Effector memory CD8-positive, alpha-beta T cell (primary cell): ENCODE measurements at places on chromosomes 1 and 21.

- DNase-seq, result no peak
Observed at GRCh38 chr1:227685807-227686206, 49.3 kb downstream of the JMJD4 start.

DNA sequence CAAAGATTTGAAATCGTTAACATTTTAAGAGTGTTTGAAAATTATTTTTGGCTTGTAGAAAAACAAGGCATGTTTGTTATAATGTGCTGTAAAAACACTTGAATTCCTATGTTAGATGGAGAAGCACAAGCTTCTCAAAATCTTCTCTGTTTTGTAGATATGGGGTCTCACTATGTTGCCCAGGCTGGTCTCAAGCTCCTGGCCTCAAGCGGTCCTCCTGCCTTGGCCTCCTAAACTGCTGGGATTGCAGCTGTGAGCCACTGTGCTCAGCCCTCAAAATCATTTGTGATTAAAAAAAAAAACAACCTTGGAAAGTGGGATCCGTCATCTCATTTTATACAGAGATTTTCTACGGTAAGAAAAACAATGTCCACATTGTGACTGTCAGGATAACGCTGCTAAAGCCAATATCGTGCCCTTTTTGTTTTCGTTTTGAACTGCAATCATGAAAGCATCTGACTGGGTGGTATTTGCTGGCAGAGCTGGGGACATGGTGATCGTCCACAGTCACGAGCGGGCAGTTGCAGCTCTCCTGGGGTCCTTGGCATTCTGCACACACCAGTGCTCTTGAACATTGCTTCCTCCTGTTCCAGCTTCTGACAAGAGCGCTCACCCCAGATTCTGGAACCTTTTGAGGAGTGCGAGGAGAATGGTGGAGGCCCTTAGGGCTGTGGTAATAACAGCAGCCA, 112.5 kb downstream of the PGBD5 start:
- DNase-seq, result no peak

DNA sequence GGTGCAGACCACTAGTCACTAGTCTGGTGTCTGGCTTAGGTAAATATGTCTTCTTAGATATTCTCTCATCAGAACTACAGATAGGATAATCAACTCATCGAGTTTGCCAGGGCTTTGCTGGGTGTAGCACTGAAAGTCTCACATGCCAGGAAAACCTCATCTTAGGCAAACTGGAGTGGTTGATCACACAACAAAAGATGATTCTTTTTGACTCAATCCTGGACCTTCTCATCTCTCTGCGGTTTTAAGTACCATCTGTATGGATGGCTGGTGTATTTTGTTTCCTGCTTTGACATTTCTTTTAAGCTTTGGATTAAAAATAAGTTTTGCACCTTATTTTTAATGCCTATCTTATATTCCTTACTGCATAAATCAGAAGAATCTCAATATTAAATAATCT, 11.3 kb downstream of the GBP2 start:
- no peak for DNase-seq

DNA sequence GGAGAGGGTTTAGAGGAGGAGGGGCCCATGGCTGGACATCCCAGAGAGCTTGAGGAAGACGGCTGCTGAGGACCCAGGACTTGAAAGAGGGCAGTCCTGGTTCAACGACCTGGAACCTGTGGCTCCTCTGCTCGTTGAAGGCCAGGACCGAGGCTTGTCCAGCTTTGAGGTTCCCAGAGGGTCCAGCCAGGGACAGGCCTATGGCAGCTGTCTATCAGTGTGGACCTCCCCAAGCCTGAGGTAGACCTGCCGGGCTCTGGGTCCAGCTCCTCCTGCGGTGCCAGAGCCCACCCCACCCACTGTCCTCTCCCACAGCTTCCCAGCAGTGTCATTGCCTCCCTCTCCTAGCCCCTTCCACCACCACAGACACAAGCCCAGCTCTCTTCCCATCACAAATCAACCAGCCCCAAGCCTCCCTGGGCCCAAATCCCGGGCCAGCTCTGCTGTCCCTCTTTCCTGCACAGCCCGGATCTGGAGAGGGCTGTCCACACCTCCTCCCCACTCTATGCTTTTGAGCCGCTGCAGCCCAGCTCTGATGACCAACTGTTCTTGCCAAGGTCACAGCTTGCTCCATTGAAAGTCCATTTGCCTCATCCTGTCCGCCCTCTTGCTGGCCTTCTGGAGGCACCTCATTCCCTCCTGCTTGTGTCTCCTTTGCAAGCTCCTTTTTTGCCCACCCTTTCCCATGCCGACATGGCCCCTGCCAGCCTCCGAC, 48.7 kb upstream of the EDN2 start:
- DNase-seq, result no peak

DNA sequence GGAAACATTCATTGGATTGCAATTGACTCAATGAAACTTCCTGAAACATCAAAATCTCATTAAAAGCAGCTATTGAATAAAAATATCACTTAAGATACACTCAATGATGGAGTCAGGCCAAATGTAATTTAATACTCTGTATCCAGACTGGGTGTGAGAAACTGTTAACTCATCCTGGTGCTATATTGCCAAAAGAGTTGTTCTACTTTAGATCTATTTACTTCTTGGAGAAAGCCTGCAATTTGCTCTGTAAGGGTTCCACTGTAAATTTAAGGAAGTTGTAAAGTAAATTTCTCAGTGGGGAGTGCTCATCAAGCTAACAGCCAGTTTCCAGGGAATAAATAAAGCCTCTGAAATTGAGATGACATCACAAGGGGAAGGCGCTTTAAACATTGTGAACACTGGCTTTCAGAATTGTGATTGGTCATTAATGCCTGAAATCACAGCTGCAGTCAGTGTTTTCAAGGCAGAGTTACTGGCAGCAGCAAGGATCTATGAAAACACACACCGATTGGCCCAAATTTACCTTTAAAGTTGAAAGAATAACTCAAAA, 91.4 kb downstream of the OLFM3 start:
- no peak for DNase-seq

- DNase-seq, result no peak
Observed at GRCh38 chr1:22830041-22830566, 119.5 kb downstream of the EPHB2 start.

DNA sequence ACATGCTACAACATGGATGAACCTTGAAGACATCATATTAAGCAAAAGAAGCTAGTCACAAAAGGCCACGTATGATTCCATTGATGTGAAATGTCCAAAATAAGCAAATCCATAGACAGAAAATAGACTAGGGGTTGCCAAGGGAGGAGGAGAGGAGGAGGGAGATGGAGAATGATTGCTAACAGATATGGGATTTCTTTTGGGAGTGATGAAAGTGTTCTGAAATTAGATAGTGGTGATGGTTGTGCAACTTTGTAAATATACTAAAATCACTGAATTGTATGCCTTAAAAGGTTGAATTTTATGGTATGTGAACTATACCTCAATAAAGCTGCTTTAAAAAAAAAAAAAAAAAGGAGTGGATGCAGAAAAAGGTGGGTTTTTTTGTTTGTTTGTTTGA, 7.6 kb downstream of the CLSTN1 start:
- no peak for DNase-seq

DNA sequence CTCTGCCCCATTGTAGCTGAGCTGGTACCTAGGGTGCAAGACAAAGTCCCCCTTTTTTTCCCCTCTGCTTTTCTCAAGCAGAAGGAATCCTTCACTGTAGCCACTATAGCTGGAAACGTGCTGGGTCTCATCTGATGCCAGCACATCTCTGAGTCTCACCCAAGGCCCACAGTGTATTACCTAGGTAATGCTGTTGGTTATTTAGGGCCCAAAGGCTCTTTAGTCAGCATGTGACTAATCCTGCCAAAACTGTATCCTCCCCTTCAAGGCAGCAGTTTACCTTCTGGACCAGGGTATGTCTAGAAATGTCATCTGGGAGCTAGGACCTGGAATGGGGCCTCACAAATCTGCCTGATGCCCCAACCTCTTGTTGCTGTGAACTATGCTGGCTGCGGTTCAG, 423.4 kb downstream of the NUF2 start:
- no peak for DNase-seq

DNA sequence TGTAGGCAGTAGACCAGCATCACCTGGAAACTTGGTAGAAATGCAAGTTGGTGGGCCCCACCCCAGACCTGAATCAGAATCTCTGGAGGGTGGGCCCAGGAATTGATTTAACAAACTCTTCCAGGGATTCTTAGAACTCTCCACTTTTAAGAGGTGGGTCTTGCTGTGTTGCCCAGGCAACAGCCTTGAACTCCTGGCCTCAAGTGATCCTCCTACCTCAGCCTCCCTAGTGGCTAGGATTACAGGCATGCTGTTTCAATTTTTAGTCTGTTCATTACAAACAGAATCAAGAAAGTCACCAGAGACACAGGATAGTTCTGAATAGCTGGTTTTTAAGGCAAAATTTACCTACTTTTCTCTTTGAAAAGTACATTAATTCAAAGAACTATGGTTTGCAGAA, 31.2 kb downstream of the NCF2 start:
- no peak for DNase-seq

DNA sequence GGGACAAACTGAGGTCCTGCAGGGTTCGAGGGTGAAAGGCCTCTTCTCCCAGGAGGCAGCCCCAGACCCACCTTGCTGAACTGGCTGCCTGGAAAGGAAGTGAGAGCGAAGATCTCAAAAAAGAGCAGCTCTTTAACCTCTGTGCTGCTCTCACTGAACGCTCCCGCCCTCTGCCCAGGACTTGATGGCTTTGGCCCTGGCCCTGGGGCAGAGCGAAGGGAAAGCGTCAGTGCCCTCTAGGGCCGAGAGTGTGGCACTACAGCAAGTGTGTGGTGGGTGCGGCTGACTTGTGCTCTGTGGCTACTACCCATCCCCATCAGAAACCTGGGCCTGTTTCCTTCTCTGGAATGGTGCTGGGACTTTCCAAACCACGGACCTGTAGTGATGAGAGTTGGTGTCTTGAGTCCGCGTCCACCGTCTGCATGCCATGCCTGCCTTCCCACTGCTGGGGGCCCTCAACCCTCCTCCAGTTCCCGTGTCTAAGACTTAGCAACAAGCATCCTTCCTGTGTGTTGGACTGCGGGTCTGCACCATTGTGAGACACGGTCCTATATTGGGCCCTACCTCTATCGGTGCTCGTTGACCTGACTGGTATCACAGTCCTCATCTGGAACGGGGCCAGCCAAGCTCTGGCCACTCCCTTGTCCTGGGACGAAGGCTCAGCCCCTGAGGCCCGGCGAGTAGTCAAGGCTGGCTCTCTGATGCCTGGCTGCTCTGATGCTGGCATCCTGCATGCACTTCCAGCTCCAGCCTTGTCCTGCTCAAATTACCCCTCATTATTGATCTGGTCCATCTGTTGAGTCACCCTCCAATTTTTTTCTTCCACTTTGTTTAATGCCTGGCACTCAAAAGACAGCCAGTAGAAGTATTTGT, 180.3 kb downstream of the DISC1 start:
- DNase-seq, result no peak

- DNase-seq, result no peak
Observed at GRCh38 chr1:206900149-206900548, 2.9 kb downstream of the IL24 start.

DNA sequence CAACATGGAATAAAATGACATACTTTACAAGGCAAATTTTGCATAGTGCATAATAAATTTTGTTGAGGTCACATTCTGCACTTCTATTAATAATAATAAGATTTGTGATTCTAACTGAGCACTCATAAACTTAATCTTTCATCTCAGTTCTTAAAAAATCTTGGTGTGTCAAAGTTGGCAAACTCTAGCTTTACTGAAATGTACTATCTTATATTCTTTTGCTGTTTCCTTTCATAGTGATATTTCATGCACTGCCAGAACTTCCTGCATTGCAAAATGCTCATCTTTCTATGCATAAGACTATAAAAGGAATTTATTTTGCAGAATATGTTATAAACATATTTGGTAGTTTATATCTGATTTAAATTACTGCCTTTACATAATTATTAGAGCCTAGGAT, 797.6 kb downstream of the ADGRL2 start:
- DNase-seq, result no peak

GRCh38 chr21:36964827-36965719, 1.4 kb downstream of the HLCS start:
- DNase-seq, result no peak

DNA sequence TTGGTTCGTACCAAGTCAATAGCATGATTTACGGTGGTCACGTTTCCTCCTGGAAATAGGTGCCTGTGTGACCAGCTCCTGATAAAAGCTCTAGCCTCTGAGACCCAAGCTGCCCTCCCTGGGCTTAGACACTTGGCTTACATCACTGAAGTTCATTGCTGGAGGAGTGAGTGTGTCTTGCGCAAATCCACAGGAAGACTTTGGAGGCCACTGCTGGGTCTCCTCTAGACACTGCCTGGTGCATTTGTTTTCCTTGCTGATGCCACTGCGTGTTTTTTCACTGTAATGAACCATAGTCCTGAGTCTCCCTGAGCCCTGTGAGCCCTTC, 230.6 kb downstream of the DSCAM start:
- no peak for DNase-seq

DNA sequence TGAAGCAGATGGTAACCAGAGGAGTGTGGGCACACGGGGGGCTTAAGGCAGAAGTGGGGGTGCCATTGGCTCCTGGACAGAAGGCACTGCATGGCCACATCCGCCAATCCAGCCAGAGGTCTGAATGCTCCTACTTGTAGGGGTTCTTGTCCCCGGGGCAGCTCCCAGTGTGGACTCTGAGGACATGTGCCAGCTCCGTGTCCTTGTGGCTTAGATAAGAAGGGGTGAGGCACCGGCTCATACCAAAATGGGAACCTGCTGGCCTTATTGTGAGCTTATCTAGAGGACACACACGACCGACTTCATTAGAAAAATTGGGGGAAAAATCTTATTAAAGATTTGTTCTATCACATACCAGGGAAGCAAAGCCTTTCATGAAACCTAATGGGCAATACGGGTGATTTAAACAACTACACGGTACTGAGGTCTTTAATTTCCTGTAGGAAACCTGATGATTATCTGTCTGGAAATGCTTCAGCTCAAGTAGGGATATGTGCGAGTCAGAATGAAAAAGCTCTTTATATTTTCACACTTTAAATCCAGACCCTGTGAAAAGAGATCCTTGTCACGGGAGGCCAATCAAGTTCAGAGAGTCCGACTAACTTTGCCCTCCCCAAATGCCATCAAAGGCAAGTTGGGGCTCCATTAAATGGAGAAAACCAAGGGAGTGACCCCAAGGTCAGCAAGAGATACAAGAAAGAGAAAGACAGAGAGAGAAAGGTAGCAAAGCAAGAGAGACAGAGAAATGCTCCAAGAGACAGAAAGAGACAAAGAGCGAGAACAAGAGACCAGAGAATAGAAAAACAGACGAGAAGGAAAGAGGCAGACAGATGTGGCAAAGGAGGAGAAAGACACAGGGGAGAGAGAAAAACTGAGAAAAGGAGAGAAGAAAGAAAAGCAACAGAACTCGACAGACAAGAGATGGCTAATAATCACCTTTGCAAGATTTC, 14.1 kb upstream of the KCNN3 start:
- DNase-seq, result no peak

GRCh38 chr1:185813401-185813979, 79.3 kb downstream of the HMCN1 start:
- no peak for DNase-seq

DNA sequence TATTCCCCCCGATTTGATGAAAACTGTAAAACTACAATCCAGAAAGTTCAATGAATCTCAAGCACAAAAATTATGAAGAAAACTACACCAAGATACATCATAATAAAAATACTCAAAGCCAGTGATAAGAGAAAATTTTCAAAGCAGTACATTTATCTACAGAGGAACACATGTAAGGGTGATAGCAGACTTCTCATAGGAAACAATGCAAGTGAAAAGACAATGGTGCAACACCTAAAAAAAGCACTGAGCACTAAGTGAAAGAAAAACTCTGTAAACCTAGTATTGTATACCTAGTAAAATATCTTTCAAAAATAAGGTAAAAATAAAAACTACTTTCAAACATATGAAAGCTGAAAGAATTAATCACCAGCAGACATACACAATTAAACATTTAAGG, 76.1 kb upstream of the IRF2BP2 start:
- no peak for DNase-seq
